SJCRH30 (cell line): ENCODE measurements at places on chromosomes 7 and 10.

- DNase-seq: no peak
These were observed 233.6 kb downstream of the EBF3 start for GRCh38 chr10:129730272-129730992.

DNA sequence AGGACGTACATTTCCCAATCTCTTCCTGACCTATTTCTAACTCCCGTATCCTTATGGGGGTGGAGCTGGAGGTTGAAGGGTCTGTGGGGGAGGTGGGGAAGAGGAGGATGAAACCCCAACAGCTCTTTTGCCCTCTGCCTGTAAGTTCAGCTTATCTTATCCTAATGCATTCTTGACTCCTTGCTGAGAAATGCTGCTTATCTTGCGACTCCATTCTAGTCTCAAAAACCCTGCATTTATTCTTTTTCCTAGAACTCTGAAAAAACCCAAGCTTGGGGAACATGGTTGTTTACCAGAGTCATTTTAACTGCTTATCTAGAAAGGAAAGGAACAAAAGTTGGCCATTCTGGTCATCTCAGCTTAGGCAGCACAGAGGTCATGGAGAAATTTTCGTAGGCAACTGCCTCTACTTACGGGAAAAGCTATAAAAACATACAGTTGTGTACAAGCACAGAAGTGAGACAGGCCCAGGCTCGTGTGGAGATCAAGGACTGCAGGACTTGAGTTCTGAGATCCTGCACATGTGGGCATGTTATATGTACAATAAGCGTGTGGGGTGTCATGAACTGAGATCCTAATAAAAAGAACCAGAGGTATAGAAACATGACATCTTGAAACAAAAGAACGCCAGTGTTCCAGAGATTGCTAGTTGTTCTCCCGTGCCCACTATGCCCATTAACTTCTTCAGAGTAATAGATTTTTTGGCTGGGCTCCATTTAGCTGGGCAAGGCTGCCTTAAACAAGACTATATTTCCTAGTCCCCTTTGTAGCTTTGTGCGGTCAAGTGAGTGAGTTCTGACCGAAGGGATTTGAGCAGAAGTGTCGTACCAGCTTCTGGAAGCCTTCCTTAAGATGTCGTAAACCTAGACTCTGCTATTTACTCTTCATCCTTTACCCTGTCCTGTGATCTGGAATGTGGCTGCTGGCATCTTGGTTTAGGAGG lies 9.6 kb downstream of the INMT start:
- no peak for DNase-seq

DNA sequence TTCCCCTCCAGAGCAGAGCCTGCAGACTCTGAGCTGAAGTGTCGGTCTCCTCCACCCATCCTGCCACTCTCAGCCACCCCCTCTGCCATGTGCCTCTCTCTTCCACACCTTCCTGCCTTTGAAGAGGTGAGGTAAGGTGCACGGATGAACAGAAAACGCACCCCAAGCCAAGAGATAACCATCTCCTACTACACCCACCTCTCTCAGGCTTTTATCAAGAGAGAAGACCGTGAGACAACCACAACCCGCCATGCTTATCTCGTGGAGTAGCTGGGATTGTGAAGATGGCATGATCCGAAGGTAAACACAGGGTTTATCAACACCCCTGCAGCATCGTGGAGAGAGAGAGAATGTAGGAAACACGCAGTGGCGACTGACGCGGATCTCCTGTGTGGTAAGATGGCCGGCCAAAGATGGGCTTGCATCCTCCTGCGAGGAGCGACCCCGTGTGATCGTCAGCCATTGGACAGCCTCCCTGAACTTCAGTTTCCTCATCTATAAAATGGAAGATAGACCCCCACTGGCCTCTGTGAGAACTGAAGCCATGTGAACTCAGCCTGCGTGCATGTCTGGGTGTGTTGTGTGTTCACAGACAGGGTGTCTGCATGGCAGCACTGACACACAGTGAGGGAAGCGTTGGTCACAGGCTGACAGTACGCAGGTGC lies 219.0 kb downstream of the DIP2C start:
- no peak for DNase-seq

- no peak for DNase-seq
These were observed 24.6 kb downstream of the NAMPT start for GRCh38 chr7:106260136-106260561.

- DNase-seq: no peak
These were observed at the start of gene RBP3 for GRCh38 chr10:47348138-47348651. TSS of gene RBP3 (plus strand) at chr10:47348363. CDS start at chr10:47348485, 122 bp downstream.

DNA sequence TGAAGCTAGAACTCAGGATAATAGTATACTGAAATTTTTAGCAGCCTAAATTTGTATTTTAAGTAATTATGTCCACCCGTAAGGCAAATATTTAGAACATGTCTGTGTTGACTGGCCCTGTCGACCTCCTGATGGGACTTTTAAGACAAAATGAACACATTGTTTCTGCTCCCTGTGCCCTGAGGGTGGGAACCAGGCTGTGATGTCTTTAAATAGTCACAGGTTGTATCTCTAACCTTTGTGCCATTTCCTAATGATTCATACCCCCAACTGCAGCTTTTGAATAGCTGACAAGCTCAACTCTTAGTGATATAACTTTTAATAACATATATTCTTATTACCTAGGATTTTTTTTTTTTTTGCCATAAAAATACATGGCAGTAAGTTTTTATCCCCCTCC lies 494.9 kb upstream of the AKR1E2 start:
- DNase-seq: no peak
